NCI-H774 (cell line): ENCODE measurements at places on chromosomes 12 and 14.

DNA sequence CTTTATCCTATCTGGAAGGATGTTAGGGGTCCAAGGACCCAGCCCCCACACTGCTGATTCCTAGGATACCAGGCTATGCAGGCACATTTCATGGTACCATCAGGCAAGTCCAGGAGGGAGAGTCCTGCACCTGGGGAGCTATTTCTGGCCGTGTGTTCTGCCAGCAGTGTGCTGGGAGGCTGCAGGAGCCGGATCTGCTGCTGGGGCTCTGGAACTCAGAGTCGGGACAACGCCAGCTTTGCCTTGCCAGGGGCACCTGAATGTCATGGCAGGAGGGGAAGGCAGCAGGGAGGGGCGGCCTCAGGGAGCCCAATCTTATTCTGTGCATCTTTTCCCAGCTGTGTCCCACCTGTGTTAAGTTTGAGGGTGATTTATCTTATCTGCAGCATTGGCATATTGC, 17.8 kb downstream of the SRRM4 start:
- DNase-seq: no peak

GRCh38 chr14:55301437-55302121, 30.4 kb downstream of the FBXO34 start:
- no peak for DNase-seq

DNA sequence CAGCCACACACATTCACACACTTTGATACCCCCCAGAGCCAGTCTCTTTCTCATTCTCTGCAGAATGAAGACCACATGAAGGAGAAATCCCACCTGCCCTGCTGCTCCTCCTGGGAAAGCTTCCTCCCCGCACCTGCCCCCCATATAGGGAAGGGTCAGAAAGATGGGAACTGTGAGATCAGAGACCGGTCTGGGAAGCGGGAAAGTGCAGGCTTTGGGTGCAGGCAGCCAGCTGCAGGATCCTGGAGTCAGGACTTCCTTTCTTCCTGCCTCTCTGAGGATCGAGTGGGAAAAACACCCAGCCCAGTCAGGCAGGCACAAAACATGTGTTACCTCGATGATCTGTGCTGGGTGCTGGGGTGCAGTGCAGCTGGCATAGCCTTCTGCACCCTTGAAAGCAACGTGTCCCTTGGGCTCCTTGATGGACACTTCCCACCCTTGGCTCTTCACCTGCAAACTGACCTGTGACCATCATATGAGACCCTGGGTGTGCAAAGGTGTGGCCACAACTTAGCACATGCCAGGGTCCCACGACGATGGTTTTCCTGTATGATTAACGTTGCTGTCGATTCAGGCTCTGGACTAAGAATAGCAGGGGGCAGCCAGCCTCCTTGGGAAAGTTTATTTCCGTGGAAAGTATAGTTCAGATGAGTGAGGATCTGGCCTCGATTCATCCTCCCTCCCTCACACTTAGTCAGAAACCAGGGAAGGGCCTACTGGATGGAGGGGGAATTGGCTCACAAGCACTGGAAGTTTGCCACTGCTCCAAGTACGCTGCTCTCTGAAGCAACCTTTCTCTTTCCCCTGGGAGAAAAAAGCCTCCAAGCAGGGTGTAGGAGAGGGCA, 105.4 kb upstream of the MED13L start:
- DNase-seq: no peak

- DNase-seq: no peak
These were observed 5.7 kb upstream of the SYNE3 start for GRCh38 chr14:95522116-95522515.

DNA sequence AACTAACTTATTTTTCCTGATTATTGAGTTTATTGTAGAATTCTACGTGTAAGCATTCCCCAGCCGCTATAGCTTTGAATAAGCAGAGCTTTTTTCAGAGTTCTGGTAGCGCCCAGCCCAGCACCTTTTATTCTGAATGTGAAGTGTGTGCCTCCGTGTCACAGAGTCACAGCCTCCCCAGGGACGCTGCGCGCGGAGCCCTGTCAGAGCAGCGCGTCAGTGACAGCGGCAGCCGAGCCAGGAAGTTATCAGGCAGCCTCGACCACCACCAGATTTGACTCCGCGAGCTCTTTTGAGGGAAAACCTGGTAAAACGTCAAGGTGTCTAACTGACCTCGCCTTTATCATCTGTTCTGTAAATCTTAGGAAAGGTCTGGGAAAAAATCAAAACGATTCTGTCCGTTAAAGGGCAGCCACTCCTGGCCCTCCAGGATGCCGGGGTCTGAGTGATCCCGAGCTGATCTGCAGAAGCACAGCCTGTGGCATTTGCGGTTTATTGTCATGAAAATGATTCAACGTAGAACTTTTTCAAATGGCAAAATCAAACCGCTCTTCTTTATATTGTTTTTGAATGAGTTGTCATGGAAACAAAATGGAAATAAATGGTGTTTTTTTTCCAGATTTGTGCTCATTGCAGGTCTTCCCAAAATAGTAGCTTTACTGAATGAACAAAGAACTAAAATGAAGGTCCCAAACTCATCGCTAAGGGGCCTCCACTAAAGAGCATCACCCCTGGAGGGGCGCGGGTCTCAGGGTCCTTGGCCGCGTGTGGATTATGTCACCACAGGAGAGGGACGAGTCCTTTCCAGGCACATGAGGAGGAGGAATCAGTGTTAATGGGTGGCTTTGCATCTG, 43.1 kb upstream of the MMP17 start:
- DNase-seq: no peak

GRCh38 chr12:3646561-3647241, 106.2 kb downstream of the CRACR2A start:
- no peak for DNase-seq

- DNase-seq: no peak
These were observed 506 bp upstream of the OR10P1 start for GRCh38 chr12:55636116-55636655.

- no peak for DNase-seq
These were observed 74.8 kb downstream of the TTC9 start for GRCh38 chr14:70716483-70716882.

GRCh38 chr14:54567224-54567638, 303 bp downstream of the SAMD4A start:
- DNase-seq: no peak

DNA sequence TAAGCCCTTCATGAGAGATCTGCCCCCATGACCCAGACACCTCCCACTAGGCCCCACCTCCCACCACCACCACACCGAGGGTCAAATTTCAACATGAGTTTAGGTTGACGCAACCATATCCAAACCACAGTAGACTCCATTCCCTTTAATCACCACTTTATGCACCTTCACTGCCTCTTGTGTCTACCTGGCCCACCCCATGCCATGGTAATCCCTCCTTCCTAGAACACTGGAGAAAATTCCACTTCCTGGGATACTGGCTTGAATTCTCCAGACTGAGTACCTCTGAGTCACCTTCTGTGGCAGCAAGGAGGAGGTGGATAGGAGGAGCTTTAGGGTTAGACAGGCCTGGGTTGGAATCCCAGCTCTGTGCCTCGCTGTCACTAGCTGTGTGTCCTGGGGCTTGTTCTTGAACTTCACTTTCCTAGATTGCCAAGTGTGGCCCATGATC, 26.1 kb upstream of the CIPC start:
- DNase-seq: no peak

- DNase-seq: no peak
These were observed 39.1 kb downstream of the ADCK1 start for GRCh38 chr14:77838831-77839511.
